Parietal lobe (tissue), 2 donors: ENCODE measurements at places on chromosomes 1 and 21. TPM values are rescaled to one million over a fixed set of nuclear protein-coding genes. Genes with fewer than 3 reads are reported as not detected.

Gene NR5A2
- not detected for total RNA-seq

Gene POGZ
- 238 TPM for total RNA-seq

Gene TBCE
- total RNA-seq: 48.2 TPM

Gene TCP10L
- total RNA-seq: 3.4 TPM

Gene NEGR1
- 34.7 TPM for total RNA-seq

Gene LAMTOR2
- 33.2 TPM for total RNA-seq

Gene TMEM200B
- total RNA-seq: 0.63 TPM

Gene CLDN8
- total RNA-seq: not detected

Gene LCE2B
- total RNA-seq: not detected

Gene LYPD8
- total RNA-seq: not detected

Gene BGLAP
- 1.9 TPM for total RNA-seq

Gene WDR64
- not detected for total RNA-seq

Gene LAMB3
- total RNA-seq: 1.3 TPM

Gene HEYL
- 0.63 TPM for total RNA-seq

Gene ERG
- total RNA-seq: 2.5 TPM

Gene ARTN
- total RNA-seq: 0.31 TPM

Gene PANK4
- total RNA-seq: 44.4 TPM

Gene NBL1
- total RNA-seq: 23.5 TPM

Gene LRRC39
- total RNA-seq: 8.8 TPM

Gene FYB2
- 0.94 TPM for total RNA-seq

Gene CFAP141
- total RNA-seq: not detected

Gene FAM72B
- total RNA-seq: 1.6 TPM

Gene FOXJ3
- 90.1 TPM for total RNA-seq

Gene PIGK
- total RNA-seq: 19.4 TPM

Gene SLFNL1
- total RNA-seq: 4.4 TPM

Gene PAQR6
- 6.6 TPM for total RNA-seq

Gene KANK4
- total RNA-seq: 0.63 TPM

Gene IFI44L
- total RNA-seq: 8.5 TPM

Gene IVL
- not detected for total RNA-seq

Gene GPR157
- total RNA-seq: under 0.01 TPM

Gene TMEM240
- total RNA-seq: 20.3 TPM

Gene CD5L
- total RNA-seq: not detected

Gene CCNL2
- total RNA-seq: 262 TPM

Gene ANKRD35
- 1.6 TPM for total RNA-seq

Gene FCRL5
- total RNA-seq: not detected

Gene BMP8A
- total RNA-seq: not detected

Gene IL19
- total RNA-seq: not detected

Gene NUP210L
- total RNA-seq: 0.31 TPM

Gene SEMA6C
- total RNA-seq: 40.1 TPM

Gene PRAMEF7
- not detected for total RNA-seq

Gene RPTN
- total RNA-seq: not detected

Gene PGM1
- total RNA-seq: 17.8 TPM

Gene LCE1E
- total RNA-seq: not detected
